ENCODE measurements at places on chromosomes 6 and 20. TPM values are rescaled to one million over a fixed set of nuclear protein-coding genes. Genes with fewer than 3 reads are reported as not detected.

- no peak overlapping the region for H3K27ac ChIP-seq
- no peaks in the 10 kb centered on the region for H3K36me3 ChIP-seq
- H3K4me3 ChIP-seq = no peak overlapping the region
- no peaks in the 10 kb centered on the region for H3K4me1 ChIP-seq
- no peaks in the 10 kb centered on the region for H3K27me3 ChIP-seq
- DNase-seq = no peak
These were observed 57.4 kb downstream of the CD83 start for GRCh38 chr6:14174996-14175395.

VSX1 gene
- not detected for polyA plus RNA-seq

- peaks cover 21% of the 10 kb centered on the region for H3K27me3 ChIP-seq
- DNase-seq = no peak
- H3K4me3 ChIP-seq = peak overlapping the region; percentile 39
- no peaks in the 10 kb centered on the region for H3K36me3 ChIP-seq
These were observed 1.6 kb downstream of the TFAP2C start for GRCh38 chr20:56630506-56631317.

DNA sequence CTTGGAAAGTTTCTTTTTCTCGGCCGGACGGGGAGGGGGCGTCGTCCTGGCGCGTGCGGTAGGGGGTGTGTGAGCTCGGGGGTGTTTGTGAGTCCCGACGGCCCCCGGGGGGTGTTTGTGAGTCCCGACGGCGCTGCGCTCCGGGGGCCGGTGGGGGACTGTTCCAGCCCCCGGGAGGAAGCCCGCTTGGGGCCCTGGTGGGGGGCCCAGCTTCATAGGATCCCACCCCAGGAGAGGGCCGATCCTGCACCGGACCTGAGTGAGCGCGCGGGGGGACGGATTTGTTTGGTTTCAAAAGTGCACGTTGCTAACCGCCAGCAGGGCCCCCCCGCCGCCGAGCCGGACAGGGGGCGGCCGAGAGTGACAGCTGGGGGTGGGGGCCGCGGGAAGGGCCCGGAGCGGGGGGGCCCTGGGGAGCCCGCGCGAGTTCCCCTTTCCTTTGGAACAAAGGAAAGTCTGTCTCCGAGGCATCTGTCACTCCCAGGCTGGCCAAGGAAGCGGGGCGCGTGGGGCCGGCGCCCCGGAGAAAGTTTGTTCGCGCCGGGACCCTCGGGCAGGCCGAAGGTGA, 485 bp downstream of the TGIF2 start:
- peak overlapping the region; percentile 83 for H3K4me3 ChIP-seq
- H3K27ac ChIP-seq = peak overlapping the region; percentile 97
- peaks cover 11% of the 10 kb centered on the region for H3K36me3 ChIP-seq
- peak; percentile 91 for DNase-seq
- peaks cover 38% of the 10 kb centered on the region for H3K4me1 ChIP-seq

DNA sequence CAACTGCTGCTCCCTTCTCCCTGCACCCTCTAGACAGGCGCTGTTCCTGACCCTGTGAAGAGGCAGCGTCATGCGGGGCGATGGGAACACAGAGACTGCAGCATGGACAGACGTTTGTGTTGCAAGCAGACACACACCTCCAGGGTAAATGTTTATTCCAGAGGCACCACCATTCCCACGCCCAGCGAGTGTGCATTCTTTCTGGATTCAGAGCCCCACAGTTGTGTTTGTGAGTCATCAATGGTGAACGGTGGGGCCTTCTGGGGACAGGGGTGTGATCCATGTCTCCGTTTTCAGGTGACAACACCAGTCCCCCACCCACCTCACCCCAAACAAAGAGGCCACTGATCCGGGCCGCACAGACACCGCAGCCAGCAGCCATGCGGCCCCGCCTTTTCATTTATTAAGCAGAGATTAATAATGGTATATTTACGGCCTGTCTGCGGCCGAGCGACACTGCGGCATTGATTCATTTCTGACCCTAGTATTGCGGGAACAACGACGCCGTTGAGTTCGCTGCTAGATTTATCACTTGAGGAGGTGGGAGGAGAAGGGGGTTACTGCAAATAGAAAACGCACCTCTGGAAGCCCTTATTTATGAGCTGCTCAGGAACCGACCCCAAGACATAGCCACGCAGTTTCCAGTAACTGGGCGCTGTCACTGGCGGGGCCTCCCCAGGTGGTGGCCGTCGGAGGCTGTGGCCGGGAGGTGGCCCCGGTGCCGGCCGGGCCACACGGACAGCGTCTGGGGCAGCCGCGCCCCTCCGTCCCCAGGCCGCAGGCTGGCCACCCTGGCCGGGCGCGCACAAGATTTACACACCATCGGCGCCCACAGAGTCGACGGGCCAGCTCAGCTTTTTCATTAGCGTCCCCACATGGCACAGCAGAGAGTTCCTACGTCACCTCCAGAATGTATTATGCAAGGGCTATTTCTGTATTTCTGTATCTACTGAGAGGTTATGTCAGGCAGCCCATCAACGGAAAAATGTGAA, 367.6 kb downstream of the THBS2 start:
- no peaks in the 10 kb centered on the region for H3K36me3 ChIP-seq
- H3K27me3 ChIP-seq = no peaks in the 10 kb centered on the region
- DNase-seq = no peak
- H3K4me1 ChIP-seq = no peaks in the 10 kb centered on the region
- no peak overlapping the region for H3K27ac ChIP-seq
- no peak overlapping the region for H3K4me3 ChIP-seq

GRCh38 chr6:137465378-137466009, 28.7 kb downstream of the OLIG3 start:
- no peaks in the 10 kb centered on the region for H3K4me1 ChIP-seq
- no peaks in the 10 kb centered on the region for H3K27me3 ChIP-seq
- no peak overlapping the region for H3K27ac ChIP-seq
- H3K4me3 ChIP-seq = no peak overlapping the region

DNA sequence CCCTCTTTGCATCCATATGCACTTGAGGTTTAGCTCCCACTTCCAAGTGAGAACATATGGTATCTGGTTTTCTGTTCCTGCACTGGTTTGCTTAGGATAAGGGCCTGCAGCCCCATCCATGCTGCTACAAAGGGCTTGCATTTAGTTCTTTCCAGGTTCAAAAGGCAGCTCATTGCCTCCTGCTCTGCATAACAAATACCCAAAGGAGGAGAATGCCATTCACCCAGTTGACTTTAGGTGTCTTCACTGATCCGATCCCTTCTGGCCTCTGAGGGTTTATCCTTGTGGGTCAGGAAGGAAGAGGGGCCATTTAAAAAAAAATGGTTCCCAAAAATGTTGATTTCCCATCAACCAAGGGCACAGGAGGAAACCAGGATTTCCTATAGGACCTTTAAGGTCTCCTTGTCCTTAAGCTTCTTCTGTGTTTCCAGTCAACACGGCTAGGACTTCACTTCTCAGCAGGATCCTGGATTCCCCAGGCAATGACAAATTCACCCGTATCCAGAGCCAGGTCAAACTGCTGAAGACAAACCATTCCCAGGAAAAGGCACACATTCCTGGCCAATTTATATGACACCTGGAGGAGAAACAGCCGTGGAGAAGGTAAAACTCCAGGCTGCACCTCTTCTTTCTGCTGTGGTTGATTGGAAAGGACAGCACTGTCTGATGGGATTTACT, 447.7 kb upstream of the CDH4 start:
- no peaks in the 10 kb centered on the region for H3K27me3 ChIP-seq
- DNase-seq = no peak
- H3K4me1 ChIP-seq = no peaks in the 10 kb centered on the region
- H3K4me3 ChIP-seq = no peak overlapping the region
